DMS153 (cell line): ENCODE measurements at places on chromosomes 4 and X.

GRCh38 chr4:55539658-55540057, 7.1 kb downstream of the CLOCK start:
- DNase-seq = no peak

DNA sequence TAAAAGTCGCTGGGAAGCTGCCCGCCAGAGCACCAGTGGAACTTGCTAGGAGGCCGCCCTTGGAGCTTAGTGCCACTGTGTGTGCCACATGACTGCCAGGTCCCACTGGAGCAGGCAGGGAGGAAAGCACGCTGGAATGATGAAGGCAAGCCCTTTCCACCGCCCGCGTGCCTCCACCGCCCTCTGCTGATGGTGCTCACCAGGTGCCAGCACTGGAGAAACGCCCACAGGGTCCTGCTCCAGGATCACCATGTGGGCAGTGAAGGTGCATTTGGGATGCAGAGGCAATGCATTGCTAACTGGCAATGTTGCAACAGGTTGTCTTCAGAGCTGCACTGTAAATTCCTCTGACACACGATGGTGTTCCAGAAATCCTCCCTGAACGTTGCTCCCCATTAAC, 76.3 kb downstream of the SHROOM2 start:
- no peak for DNase-seq

GRCh38 chr4:56468097-56468422, 643 bp downstream of the SRP72 start:
- peak; percentile 13 for DNase-seq

DNA sequence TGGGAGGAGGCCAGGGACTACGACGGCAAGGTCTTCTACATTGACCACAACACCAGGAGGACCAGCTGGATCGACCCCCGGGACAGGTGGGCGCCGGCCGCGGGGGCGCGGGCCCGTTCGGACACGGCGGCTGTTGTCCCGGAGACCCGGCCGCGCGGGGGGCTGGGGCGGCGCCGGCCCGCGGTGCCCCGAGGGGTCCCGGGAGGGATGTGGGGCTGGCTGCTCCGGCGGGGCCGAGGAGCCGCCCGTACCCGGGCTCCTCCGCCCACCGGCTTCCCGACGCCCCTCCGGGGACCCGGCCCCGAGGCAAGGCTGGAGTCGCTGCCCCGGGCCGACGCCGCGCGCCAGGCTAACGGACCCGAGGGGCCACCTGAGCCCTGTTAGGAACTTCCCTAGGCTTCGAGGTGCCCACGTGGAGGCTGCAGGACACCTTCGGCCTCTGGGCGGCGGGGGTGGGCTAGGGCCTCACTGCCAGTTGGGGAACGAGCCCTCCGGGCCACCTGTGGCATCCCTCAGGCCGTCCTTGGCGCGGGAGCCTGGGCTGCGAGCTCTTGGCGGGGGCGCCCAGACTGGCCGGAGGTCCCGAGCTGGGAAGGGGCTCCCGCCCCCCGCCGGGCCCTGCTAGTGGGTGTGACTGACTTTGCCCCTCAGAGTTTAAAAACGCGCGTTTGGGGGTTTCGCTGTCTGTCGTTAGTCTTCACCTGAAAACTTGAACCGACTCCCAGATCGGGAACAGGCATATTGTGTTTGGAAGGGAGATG, 660 bp downstream of the WWC2 start:
- DNase-seq = no peak

DNA sequence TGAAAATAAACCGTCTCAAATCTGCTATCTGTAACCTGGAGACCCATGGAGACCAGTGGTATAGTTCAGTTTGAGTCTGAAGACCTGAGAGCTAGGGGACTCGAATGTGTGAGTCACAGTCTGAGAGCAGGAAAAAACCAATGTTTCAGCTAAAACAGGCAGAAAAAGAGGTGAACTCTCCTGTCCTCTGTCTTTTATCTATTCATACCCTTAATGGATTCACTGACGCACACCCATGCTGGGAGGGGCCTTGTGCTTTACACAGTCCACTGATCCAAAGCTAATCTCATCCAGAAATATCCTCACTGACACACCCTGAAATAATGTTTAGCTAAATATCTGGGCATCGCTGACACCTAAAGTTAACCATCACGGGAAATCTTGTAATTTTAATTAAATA, 297.9 kb downstream of the GPM6A start:
- DNase-seq = no peak

DNA sequence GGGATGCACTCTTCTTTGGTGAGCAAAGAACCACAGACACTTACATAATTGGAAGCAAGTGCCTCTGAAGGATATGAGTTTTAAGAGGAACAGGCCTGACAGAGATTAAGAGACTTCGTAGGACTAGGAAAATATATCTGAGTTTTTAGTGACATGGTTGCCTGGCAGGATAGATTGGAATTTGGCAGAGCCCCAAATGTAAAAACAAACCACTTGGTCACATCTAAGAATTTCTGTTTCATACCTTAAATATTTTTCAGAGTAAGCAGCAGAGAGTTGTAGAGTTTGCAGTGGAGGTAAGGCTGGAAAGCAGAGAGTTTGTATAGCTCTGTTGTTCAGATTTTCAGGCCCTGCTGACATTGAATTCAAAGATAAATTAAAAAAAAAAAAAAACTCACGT, 150.1 kb upstream of the MAGEB2 start:
- no peak for DNase-seq

DNA sequence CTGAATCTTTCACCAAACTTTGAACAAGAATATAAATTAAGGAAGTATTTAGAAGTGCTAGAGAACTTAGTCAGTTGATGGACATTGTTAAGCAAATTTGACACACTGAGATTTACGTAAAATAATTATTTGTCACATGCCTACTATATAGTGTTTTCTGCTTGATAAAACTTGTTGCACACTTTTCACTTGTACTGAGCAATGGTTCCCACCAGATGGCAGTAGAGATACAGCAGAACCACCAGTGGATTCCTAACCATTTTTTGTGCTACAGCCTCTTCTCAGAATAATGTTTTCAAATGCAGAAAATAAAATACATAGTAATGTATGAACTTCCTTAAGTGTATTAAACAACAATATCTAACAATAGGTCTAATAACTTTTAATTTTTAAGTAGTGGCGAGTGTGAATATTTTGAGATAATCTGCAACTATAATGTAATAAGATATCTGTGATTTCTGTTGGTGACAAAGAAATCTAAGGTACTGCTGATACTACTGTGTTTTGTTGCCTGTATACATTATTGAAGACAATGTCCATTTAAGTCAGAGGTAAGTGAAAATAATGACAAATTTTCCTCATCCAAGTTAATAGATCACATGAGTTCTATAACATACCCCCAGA, 81.2 kb downstream of the APOOL start:
- DNase-seq = no peak

DNA sequence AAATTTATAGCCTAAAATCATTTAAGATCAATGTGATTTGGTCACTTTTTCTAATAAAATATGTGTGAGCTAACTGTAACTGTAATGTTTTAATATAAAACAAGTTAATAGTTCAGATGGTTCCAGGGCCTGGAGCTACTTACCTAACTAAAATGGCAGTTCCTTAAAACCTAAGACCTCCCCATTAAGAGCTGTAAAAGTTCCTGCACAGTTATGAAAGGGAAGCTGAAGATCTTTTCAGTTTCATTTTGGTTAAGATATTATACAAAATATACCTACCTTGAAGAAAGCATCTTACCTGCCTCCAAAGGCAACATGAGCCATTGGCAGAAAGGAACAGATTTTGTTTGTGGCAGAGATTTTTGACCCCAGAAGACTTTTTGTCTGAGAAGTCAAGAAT, 30.1 kb downstream of the HPF1 start:
- no peak for DNase-seq

DNA sequence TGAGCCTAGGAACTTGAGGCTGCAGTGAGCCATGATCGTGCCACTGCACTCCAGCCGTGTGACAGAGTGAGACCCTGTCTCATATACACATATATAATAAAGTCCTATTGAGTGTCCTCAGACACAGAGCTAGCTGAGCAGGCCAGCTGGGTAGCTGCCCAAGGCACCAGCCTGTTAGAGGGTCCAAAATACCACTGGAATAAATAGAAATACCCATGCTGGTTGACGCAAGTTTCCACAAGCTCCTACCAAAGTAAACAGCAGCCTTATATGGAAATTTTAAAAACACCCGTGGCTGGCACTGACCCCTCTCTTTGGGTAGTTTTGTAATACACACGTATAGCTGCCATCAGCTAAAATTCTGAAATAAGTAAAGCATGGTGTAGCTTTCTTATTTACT, 348.6 kb downstream of the BCOR start:
- DNase-seq = no peak

GRCh38 chr4:176185051-176185450, 10.3 kb downstream of the SPATA4 start:
- no peak for DNase-seq

GRCh38 chr4:39083164-39083563, 21.1 kb downstream of the KLHL5 start:
- DNase-seq = no peak

GRCh38 chr4:139785356-139785755, 119.7 kb downstream of the MGST2 start:
- no peak for DNase-seq

DNA sequence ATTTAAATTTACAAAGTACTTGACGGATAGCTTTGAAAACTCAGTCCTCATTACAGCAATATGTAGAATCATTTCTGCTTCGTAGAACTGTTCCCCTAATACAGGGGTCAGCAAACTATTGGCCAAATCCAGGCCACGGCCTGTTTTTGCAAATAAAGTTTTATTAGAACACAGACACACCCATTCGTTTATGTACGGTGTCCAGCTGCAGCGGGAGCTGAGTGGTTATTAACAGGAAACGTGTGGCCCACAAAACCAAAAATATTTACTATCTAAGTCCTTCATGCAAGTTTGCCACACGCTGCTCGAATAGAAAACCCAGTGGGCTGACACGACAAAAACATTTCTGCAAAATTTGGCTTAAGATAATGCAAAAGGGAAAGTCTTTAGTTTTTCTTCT, 146.5 kb downstream of the AFAP1 start:
- no peak for DNase-seq

GRCh38 chr4:128307123-128307571, 19.5 kb upstream of the PGRMC2 start:
- no peak for DNase-seq

DNA sequence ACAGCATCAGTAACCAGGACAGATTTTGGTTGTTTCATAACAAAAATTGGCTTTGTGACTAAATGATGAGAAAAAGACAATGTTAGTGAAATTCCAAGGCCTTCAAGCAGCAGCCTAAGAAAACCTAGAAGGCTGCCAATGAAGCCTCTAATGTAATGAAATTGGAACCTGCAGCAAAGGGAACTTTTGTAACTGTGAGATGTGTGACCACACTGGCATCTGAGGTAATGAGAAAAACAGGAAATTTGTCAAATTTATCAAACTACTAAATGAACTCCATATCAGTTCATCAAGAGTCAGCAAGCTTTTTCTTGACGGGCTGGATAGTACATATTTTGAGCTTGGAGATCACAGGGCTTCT, 30.4 kb upstream of the EMCN start:
- DNase-seq = no peak

DNA sequence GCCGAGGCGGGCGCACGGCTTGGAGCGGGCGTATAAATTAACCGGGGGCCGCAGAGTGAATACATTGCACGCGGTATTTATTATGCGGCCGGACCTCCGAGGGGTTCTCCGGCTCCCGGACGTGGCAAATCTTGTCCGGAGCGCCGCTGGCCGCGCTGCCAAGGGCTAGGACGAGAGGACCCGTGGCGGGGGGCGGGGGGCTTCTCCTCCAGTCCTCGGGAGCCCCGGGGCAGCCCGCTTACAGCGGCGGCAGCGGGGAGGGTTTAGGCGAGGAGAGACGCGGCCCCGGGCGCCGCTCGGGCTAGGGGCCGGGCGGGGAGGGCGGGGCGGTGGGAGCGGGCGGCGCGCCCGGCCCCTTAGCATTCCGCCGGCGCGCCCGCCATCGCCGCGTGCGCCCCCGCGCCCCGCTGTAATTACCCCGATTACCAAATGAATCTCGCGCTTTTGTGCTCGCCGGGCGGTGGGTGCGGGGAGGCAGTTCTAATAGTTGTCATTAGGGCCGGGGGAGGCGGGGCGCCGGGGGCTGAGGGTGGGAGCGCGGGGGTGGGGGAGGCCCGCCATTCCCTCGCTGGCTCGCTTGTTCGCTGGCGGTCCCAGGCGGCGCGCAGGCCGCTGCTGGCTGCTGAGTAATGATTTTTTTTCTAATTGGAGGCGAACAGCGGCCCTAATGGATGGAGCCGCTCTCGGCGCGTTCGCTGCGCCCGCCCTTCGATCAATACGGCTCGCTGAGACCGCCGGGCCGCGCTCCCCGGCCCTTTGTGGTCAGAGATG, 276.6 kb downstream of the BCOR start:
- no peak for DNase-seq

DNA sequence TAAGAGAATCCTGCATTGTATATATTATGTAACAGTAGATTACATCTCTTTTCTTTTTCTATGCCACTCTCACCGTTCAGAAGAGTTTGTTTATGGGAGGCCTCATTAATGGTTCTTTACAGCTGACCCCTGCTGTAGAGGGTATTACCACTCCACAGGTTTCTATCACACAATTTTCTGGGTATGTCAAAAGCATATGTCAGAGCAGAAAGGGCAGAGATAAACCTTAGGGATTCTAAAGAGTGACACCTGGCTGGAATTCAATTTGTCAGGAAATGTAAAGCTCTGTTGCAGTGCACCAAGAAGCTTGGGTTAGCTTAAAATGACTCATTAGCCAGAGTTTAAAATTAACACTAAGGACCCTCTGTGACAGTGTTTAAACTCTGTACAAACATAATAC, 658.7 kb downstream of the PCDH18 start:
- no peak for DNase-seq

DNA sequence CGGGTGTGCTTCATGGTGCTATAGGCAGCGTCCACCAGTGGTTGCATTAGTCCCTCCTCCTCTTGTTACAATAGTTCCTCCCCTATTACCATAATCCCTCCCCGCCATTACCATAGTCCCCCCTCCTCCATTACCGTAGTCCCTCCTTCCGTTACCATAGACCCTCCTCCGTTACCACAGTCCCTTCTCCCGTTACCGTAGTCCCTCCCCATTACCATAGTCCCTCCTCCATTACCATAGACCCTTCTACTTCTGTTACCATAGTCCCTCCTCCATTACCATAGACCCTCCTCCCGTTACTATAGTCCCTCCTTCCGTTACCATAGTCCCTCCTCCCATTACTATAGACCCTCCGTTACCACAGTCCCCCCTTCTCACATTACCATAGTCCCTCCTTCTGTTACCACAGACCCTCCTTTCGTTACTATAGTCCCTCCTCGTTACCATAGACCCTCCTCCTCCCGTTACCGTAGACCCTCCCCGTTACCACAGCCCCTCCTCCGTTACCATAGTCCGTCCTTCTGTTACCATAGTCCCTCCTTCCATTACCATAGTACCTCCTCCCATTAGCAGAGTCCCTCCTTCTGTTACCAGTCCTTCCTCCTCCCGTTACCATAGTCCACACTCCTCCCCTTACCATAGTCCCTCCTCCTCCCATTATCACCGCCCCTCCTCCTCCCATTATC, 129.6 kb downstream of the DHRSX start:
- DNase-seq = no peak

DNA sequence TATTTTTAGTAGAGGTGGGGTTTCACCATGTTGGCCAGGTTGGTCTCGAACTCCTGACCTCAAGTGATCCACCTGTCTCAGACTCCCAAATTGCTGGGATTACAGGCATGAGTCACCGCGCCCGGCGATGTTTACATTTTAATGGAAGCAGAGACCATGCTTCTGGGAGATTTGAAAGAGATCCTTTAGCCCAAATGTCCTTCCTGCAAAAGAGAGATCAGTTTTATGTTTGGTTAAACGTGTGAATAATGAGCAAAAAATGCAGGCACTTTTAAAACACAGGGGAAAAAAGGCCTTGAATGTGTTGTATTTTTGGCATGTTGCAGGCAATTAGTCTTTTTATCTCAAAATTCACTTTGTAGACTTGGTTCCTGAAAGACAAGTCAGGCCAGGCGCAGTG, 95.8 kb upstream of the ELOVL6 start:
- DNase-seq = no peak
